ENCODE measurements at places on chromosomes 12 and 14.

DNA sequence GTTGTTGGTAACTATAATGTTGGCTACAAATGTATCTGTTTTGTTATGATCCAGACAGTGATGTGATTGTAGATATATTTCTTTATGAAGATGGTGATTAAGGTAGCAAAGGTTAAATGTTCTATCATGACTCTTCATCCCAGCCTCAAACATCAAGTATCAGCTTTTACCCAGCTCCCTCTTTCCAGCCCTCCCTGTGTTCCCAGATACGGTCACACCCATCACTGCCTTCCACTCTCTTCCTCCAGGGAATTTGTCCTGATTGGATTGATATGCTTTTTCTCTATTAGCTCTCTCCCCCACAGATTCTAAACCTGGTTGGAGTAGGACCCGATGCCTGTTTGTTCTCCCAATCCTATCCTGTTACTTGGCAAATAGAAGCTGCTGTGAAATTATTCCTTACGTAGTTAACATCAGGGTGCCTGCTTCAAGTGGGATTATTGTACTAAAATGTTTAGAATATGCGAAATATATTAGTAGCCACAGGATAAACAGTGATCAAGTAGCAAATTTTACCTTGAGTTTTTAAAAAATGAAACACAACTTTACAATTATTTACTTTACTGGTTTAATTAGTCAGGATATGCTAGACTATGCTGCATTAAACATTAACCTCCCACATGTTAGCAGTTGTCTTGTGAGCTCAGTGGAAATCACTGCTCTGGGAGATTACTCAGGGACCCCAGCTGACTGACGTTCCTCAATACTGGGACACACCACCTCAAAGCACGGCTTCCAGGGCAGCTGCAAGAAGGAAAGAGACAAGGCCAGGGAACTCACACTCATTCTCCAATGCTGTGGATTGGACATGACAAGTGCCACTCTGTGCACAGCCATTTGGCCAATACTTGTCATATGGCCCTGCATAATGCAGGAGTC is 165.3 kb downstream of the ALX1 start:
- DNase-seq, result peak; percentile 2

DNA sequence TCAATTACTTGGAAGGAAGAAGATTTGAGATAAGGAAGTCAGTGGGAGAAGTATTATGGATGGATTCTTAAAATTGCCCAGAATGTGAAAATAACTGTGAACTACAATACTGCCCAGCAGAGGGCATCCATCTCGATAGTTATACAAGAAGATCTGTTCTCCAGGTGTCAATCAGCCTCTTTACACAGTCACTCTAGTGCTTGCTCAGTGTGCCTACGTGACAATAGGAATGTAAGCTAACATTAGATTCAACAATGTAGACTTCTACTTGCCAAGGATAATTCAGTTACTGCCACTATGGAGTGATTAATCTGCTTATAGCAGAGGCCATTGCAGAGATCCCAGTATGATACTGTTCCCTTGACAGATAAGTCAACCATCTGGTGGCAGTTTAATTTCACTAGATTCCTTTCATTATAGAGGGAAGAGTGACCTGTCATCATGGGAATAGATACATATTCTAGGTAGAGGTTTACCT is 10.6 kb upstream of the MAP4K5 start:
- peak; percentile 51 for DNase-seq

GRCh38 chr12:111180426-111181142 is 188.3 kb downstream of the PHETA1 start:
- no peak for DNase-seq

DNA sequence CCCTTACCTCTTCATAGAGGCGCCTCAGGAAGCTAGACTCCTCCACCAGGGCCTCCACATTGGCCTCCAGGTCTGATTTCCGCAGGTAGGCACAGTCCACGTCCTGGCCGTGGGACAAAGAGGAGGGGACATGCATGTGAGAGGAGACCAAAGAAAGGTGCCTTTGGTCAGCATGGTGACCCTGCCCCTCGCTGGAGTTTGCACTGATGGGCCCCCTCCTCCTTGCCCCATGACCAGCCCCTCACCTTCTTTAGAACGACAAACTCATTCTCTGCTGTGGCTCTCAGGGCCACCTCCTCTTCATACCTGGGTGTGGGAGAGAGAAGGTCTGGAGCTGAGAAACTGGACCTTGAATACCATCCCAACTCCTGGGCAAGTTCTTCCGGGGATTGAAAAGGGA is 3.2 kb downstream of the KRT85 start:
- no peak for DNase-seq

DNA sequence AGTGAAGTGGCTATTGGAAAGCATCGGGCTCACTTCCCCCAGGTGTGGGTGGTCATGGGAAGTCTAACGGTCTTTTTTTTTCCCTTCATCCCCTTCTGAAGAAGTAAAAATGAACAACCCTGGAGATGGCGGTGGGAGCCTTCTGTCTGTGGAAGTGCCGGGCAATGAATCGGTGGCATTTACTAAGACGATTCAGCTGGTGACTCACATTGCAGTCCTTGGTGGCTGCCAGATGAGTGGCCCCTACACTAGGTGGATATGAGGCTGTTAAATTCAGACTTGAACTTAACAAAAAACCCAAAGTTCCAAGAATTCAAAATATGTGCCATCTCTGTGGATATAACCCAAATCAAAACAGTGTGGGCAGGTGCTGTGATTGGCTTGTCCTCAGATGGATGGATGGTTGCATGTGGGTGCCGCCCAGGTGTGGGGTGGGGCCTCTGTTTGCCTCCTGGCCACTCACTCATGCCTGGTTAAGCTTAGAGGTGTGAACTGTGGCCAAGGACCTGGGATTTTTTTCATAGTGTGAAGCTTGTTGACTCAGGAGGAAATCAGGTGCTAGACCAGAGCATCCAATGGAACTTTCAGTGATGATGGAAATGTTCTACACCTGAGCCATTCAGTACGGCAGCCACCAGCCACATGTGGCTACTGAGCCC is 176.7 kb upstream of the NOS1 start:
- DNase-seq, result no peak

GRCh38 chr14:94100847-94101246 is 9.7 kb upstream of the IFI27 start:
- DNase-seq, result no peak

GRCh38 chr12:18676996-18677588 is 60.7 kb downstream of the PLCZ1 start:
- DNase-seq, result no peak

All from SK-N-SH (cell line).